ENCODE measurements at places on chromosomes 12 and 14. TPM values are rescaled to one million over a fixed set of nuclear protein-coding genes. Genes with fewer than 3 reads are reported as not detected.
A peak's percentile ranks its signal among the peaks of the same experiment; 100 is the strongest.

The ZNF740 gene
- total RNA-seq = 14.7 TPM

DNA sequence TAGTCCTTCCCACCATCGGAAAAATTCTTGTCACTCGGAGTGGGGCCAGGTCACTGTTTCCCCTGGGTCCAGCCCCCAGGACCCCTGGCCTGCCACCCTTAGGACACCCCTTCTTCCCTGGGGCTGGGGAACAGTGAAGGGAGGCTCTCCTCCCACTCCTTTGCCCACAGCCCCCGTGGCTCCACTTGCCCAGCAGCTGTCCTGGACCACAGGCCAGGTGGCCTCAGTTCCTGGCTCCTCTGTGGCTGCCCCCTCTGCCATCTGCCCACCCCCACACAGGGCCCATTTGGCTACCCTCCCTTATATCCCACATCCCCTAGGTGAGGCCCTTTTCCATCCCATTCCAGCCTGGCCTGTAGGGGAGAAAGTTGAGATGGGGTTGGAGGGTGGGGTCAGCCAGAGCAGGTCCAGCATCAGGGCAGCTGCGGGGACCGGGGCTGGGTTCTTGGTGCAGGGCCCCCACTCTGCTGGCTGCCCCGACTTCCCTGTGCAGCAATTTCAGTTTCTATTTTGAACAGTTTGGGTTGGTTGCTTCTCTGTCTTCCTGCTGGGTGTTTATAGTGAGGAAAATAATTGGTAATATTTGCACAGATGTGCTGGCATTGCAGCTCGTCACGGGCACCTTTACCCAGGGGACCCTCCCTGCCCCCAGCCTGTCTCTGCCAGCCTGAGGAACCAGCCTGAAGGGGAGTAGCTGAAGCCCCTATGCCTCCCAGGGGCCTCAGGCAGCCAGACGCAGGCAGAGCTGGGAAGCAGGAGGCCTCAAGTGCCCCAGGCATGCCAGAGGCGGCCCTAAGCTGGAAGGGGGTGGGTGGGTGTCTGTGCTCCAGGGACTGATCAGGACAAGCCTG is 23.4 kb downstream of the SYNDIG1L start:
- H3K36me3 ChIP-seq = no peaks in the 10 kb centered on the region
- no peak overlapping the region for H3K4me3 ChIP-seq
- no peak overlapping the region for H3K27ac ChIP-seq
- DNase-seq = no peak

- no peaks in the 10 kb centered on the region for H3K36me3 ChIP-seq
- H3K4me3 ChIP-seq = no peak overlapping the region
- DNase-seq = no peak
- H3K27me3 ChIP-seq = no peaks in the 10 kb centered on the region
Measured at GRCh38 chr12:27705263-27705662, 5.4 kb upstream of the MRPS35 start.

DNA sequence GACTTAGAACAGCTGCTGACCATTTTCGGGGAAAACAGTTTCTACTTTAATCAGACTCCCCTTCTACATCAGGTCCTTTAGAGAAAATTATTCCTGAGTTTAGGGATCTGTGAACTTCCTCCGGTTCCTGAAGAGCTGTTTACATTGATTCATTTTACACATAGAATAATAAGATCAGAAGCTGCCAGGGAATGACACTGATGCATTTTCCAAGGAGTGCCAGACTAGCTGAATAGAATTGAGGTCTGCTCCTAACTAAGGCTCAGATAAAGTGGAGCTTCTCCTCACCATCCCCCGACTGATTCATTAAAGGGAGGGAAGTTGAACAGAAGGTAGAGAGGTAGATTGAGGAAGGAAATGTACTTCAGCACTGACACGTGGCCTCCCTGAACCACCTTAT is 41.9 kb upstream of the PSMA6 start:
- no peak overlapping the region for H3K4me3 ChIP-seq
- no peaks in the 10 kb centered on the region for H3K4me1 ChIP-seq
- H3K36me3 ChIP-seq = no peaks in the 10 kb centered on the region

DNA sequence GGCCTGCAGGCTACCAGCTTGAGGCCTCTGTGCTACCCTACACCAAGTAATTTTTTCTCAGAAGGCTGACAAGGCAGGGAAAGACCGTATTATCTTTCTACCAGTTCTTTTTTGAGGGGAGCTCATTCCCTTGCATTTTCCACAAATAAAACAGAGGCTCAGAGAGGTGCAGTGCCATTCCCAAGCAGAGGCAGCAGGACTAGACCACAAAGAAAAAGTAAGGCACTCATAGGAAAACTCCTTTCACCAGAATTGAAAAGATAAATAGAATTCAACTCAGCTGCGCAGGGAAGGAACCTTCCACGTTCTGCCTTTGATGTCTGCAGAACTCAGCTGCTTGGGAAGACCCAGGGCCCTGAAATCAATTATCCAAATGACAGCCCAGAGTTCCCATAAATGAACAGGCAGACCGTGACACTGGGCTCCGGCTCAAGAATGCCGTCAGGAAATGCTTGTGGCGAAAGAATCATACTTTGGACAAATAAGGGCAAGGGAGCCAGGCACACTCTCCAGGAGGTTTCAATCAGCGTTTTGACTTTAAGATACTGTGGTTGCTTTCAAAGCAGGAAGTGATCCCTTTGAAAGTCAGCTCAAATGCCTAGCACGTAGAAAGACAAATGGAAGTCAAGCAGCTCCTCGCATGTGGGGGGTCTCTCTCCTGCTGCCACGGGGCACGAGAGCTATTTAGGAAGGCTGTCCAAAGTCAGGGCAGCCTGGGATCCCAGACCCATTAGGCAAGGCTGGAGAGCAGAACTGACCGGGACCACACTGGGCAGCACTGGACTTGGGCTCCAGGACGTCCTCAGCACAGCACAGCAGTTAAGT is 14.0 kb downstream of the KCTD10 start:
- DNase-seq = peak; percentile 93
- peaks cover 73% of the 10 kb centered on the region for H3K4me1 ChIP-seq
- H3K27me3 ChIP-seq = no peaks in the 10 kb centered on the region
- H3K4me3 ChIP-seq = peak overlapping the region; percentile 42
- peak overlapping the region; percentile 100 for H3K27ac ChIP-seq
- peaks cover 42% of the 10 kb centered on the region for H3K36me3 ChIP-seq

The SLC4A8 gene
- 2.9 TPM for total RNA-seq

- H3K36me3 ChIP-seq = no peaks in the 10 kb centered on the region
- H3K4me3 ChIP-seq = no peak overlapping the region
- peaks cover 3% of the 10 kb centered on the region for H3K4me1 ChIP-seq
- peaks cover 45% of the 10 kb centered on the region for H3K27me3 ChIP-seq
- H3K27ac ChIP-seq = no peak overlapping the region
Measured at GRCh38 chr12:49335955-49336644, 888 bp downstream of the C1QL4 start.

The KLRK1 gene
- total RNA-seq = not detected

- no peaks in the 10 kb centered on the region for H3K27me3 ChIP-seq
- H3K27ac ChIP-seq = no peak overlapping the region
- no peak overlapping the region for H3K4me3 ChIP-seq
Measured at GRCh38 chr12:123101526-123101925, 49.4 kb downstream of the PITPNM2 start.

The TMTC2 gene
- total RNA-seq = 2.1 TPM

- H3K27ac ChIP-seq = peak overlapping the region; percentile 79
- no peaks in the 10 kb centered on the region for H3K27me3 ChIP-seq
- H3K4me1 ChIP-seq = peaks cover 21% of the 10 kb centered on the region
Measured at GRCh38 chr12:122473543-122474323, 27.0 kb downstream of the ZCCHC8 start.

DNA sequence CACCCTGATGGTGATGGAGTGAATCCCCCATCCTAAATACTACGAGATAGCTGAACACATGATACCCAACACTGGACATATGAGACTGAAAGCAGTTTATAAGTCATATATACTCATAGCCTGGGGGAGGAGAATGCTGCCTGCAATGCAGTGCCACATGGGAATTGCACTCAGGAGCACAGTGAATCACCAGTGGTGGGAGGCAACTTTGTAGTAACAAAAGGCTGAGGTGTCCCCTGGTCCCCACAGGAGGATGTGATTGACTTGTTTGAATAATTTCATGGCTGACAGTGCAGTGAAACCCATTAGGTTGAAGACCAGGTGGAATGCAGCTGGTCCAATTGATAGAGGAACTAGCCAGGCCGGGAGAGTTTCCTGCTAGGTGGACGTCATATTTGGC is 20.2 kb downstream of the CCDC38 start:
- no peak overlapping the region for H3K4me3 ChIP-seq
- DNase-seq = peak; percentile 91
- peaks cover 8% of the 10 kb centered on the region for H3K4me1 ChIP-seq
- peaks cover 3% of the 10 kb centered on the region for H3K27me3 ChIP-seq
- no peaks in the 10 kb centered on the region for H3K36me3 ChIP-seq
- H3K27ac ChIP-seq = no peak overlapping the region

GRCh38 chr12:75672200-75672599 is 160.8 kb upstream of the KRR1 start:
- no peaks in the 10 kb centered on the region for H3K27me3 ChIP-seq
- H3K36me3 ChIP-seq = no peaks in the 10 kb centered on the region
- DNase-seq = no peak

The TCL1B gene
- not detected for total RNA-seq

- H3K36me3 ChIP-seq = no peaks in the 10 kb centered on the region
- DNase-seq = no peak
- no peak overlapping the region for H3K27ac ChIP-seq
- no peak overlapping the region for H3K4me3 ChIP-seq
Measured at GRCh38 chr14:66920196-66920595, 269.0 kb upstream of the GARIN2 start.

The KERA gene
- total RNA-seq = not detected

The TMEM52B gene
- not detected for total RNA-seq

DNA sequence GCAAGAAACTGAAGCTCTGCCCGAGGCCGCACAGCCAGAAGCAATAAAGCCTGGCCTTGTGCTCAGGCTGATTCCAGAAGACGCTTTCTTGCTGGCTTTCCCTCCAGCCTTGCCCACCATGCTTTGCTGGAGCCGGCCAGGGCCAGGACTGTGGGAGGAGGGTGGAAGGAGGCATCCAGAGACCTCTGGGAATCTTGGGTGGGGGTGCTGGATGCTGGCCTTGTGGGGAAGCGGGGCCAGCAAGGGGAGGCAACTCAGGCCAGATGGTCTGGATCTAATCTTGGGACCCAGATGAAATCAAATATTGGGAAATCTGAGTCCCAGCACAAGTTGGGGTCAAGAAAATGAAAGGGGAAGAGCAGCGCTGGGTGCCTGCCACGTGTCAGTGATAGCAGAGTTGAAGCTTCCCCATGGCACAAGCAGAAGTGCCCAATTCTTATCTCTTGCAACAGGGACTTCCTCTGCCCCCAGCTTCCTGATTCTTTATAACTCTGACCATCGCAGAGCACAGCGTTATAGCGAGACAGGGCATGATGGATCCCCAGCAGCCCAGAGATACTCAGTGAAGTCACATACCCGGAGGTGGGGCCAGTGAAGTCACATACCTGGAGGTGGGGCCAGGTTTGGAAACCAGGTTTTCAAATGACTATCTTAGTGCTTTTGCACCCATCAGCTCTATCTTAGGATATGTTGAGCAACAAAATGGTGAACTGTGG is 6.4 kb upstream of the RABGGTA start:
- no peak overlapping the region for H3K27ac ChIP-seq
- peaks cover 13% of the 10 kb centered on the region for H3K4me1 ChIP-seq
- DNase-seq = peak; percentile 79
- H3K4me3 ChIP-seq = no peak overlapping the region

The ASCL1 gene
- not detected for total RNA-seq

The PLXNC1 gene
- total RNA-seq = 3.8 TPM

DNA sequence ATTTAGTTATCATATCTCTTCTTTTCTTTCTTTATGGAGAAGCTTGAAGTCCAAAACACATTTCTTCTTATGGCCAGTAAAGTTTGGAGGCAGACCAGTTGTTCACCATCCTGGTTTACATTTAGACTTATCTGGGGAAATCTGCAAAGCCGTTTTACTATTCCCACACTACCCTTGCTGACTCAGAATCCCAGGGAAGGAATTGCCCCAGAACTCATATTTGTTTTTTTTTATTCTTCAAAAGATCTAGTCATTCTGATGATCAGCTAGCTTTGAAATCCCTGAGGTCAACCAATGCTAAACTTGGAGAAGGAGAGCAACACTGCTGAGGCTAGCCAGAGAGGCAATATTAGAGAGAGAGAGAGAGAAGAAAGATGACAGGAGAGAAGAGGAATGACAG is 12.3 kb upstream of the LMO3 start:
- H3K36me3 ChIP-seq = no peaks in the 10 kb centered on the region
- H3K4me3 ChIP-seq = no peak overlapping the region
- DNase-seq = no peak
- no peak overlapping the region for H3K27ac ChIP-seq
- H3K27me3 ChIP-seq = no peaks in the 10 kb centered on the region
- no peaks in the 10 kb centered on the region for H3K4me1 ChIP-seq

DNA sequence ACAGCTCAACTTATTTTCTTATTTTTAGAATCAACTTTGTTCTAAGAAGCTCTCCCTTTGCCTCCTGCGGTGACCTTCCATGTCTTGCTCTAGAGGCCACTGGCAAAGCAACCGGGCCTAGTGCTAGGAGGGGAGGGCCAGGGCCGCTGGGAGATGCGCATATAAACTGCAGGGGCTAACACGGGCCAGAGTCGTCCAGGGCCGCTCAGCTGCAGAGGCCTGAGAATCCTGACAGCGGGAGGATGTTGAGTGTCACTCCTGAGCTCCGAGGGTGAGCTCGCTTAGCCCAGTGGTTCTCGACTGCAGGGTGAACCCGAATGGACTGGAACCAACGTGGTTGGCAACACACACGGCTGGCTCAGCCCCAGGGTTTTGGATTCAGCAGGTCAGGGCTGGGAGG is 6.5 kb upstream of the PIWIL1 start:
- H3K4me3 ChIP-seq = no peak overlapping the region
- H3K27me3 ChIP-seq = no peaks in the 10 kb centered on the region
- H3K4me1 ChIP-seq = no peaks in the 10 kb centered on the region
- no peak for DNase-seq
- H3K36me3 ChIP-seq = no peaks in the 10 kb centered on the region
- no peak overlapping the region for H3K27ac ChIP-seq

The KRT86 gene
- under 0.01 TPM for total RNA-seq

DNA sequence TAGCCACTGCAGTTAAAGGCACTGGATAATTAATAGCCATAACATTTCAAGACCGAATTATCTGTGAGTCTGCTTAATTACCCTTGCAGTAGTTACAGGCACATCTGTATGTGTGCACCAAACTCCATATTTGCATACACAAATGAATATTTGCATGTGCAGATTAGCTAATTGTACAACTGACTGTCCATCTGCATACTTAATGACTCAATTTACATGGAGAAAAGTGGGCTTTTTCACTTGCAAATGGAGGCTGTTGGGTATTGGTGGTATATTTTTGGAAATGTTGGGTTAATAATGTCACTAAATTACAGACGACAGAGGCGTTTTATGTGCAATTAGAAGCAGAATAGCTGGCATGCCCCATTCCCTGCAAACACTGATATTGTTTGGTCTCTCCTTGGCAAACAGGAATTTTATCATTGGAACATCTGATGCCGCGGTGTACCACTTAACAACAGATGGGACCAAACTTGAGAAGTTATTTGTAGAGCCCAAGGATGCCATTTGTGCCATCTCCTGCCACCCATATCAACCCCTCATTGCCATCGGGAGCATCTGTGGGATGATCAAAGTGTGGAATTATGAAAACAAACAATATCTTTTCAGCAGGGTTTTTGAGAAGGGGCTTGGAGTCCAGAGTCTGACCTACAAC is 39.6 kb downstream of the CFAP251 start:
- peaks cover 23% of the 10 kb centered on the region for H3K36me3 ChIP-seq
- peaks cover 6% of the 10 kb centered on the region for H3K4me1 ChIP-seq
- DNase-seq = no peak
- H3K27ac ChIP-seq = no peak overlapping the region
- no peaks in the 10 kb centered on the region for H3K27me3 ChIP-seq

- H3K27ac ChIP-seq = no peak overlapping the region
- H3K4me3 ChIP-seq = no peak overlapping the region
- no peaks in the 10 kb centered on the region for H3K27me3 ChIP-seq
- no peaks in the 10 kb centered on the region for H3K36me3 ChIP-seq
- DNase-seq = no peak
Measured at GRCh38 chr12:118456741-118457140, 80.4 kb downstream of the SUDS3 start.

All from osteoblast (primary cell).